H54 (cell line): ENCODE measurements at places on chromosomes 5 and 9.

DNA sequence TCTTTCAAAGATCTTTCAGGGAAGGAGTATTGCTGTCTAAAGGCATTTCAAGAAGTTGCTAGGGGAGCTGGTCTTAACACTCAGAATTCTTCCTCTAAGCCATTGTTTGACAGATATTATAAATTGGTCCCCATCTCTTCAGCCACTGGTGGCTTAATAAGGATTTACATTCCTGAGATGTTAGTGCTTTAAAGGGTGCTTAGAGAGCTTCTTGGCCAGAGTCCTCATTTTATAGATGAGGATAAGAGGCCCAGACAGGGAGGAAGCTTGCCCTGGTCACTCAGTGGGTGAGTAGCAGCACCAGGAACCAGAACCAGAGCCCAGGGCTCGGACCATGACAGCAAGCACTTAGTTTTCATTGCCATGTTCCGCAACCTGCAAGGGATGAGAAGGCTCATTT, 53.2 kb downstream of the GALNT10 start:
- DNase-seq: no peak

GRCh38 chr5:160743027-160743426, 109.0 kb downstream of the ATP10B start:
- DNase-seq: no peak

GRCh38 chr5:1090538-1090937, 21.3 kb downstream of the SLC12A7 start:
- DNase-seq: no peak

GRCh38 chr9:87099407-87099806, 152.1 kb upstream of the GAS1 start:
- no peak for DNase-seq

DNA sequence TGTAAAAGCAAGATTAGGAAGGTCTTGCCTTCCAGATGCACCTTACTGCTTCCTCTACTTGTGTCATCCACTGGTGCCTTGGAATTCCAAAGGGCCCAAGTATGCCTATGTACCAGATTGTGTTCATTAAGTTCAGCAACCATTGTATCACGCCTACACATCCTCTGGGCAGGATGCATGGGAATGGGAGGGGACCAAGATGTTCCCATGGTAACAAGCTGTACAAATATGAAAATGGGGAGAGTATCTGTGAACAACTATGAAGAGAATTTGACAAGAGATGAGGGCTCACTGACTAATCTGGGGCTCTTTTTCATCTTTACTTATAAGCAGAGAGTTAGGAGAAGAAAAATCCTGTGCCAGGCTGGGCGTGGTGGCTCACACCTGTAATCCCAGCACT, 137.8 kb upstream of the MAP1B start:
- no peak for DNase-seq
